ENCODE measurements at places on chromosomes 7 and 10.

- DNase-seq, result no peak
These were observed 21.6 kb downstream of the TAS2R41 start for GRCh38 chr7:143499246-143499645.

DNA sequence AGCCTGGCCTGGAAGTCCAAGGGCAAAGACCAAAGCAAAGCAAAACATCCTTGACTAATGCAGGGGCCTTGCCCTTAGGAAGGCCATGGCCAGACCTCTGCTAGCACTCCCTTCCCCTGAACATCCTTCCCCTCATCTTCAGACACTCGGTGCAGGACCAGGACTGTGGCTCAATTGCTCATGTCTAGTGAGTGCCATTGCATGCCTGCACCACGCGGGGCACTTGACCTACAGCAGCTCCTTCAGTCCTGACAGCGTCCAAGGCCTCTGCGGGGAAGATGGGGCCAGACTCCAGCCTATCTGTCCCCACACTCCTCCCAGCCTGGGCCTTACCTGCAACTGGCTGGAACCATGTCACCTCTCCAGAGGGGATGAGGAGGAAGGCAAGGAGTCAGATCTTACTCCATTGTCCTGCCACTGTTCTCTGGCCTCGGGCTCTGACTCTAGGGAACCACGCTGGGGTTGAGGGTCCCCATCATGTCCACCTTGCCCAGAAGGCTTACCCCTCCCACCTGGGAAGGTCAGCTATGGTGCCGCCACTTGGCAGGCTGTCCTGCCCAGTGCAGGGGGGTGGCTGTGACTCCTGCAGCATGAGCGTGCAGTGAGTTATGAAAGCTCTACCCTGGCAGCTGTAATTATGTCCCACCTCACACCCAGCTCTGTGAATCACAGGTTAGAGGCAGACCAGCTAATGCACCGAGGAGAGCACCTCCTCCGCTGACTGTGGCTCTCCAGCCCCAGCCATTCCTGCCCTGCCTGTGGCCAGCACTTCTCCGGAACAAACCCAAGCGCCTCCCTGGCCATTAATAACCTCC is 16.1 kb downstream of the DRGX start:
- no peak for DNase-seq

GRCh38 chr10:58064714-58065528 is 202.8 kb downstream of the IPMK start:
- DNase-seq, result no peak

- no peak for DNase-seq
These were observed 63.5 kb downstream of the MKLN1 start for GRCh38 chr7:131391145-131391544.

GRCh38 chr10:97891497-97892167 is 42.0 kb downstream of the GOLGA7B start:
- no peak for DNase-seq

GRCh38 chr10:49058463-49059255 is 56.7 kb downstream of the VSTM4 start:
- DNase-seq, result no peak

Data from tibial artery (tissue), 4 donors.